ENCODE measurements at places on chromosomes 2 and 18.

GRCh38 chr2:64139956-64140355, 4.3 kb downstream of the PELI1 start:
- DNase-seq = no peak

GRCh38 chr2:43934567-43934966, 61.2 kb downstream of the LRPPRC start:
- DNase-seq = no peak

GRCh38 chr2:86338778-86339295, 1.4 kb upstream of the REEP1 start:
- DNase-seq = no peak

DNA sequence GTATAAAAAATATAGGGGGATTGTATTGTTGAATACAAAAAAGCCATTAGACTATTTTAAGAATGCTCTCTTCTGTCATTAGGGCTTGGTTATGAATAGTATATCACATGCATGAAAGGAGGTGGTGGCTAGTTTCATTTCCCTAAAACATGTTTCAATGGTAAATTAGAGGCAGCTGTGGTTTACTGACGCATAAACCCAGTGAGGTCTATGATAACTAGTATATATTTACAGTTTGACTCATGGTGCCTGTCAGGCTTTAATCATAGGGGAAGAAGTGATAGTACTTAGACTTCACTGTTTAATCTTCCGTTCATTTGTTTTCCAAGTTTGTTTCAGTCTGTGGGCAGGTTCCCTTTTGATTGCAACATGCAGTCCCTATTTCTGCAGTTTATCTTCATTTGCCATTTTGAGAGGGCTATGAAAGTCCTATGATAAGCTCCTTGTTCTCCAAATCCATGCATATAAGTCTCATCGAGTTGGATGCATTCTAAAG, 55.1 kb upstream of the MAP4K3 start:
- no peak for DNase-seq

- DNase-seq = no peak
These were observed 54.9 kb downstream of the FAM178B start for GRCh38 chr2:96931466-96931865.

GRCh38 chr2:37711308-37711731, 39.9 kb upstream of the CDC42EP3 start:
- no peak for DNase-seq

- no peak for DNase-seq
These were observed 33.6 kb upstream of the ZSWIM2 start for GRCh38 chr2:186882511-186883071.

DNA sequence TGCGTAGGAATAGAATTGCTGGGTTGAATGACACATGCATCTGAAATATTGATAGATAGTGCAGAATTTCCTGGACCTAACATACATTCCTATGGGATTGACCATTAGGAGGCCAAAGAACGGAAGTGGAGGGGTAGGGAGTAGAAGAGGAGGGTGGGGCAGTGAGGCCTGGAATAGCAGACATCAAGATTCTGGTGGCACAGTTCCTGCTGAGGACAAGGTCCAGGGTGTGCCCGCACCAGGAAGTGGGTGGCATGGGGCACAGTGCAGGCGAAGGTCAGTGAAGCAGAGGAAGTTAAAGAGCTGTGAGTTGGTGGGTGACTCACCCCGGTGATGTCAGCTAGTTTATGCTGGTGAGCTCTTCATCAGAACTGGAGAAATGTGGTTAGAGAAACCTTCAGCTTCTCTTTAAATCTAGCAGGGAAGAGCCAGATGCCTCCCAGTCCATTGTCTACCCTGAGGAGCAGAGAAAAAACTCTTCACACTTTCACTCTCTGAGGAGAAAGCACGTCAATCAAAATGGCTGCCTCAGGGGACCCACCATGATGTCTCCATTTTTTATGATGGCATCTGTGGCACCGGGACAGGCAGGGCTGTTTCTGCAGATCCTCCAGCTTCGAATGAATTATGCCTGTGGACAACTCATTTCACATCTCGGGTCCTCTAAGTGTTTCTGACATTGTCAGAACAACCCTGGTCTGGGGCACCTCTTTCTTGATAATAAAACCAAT, 55.9 kb upstream of the CTLA4 start:
- DNase-seq = no peak

DNA sequence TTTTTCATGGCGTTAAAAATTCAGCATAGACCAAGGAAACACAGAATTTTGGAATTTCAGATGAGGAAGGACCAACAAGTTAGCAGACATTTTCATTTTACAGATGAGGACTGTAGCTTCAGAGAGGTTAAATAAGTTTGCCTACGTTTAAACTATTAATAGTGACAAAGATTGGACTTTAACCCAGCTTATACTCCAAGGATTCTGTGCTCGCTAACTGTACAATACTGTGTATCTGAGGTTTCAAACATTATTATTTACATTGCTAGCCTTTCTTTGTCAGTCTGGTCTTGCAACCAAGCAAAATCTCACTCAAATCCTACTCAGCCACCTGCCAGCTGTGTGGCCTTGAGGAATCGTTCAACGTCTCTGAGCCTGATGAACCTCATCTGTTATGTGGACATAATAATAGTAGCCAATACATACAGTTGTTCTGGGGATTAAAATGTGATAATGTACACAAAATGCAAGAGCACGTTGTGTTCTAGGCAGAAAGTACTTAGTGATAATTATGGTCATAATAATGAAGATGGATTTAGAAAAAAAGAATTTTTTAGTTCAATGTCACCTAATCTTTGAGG, 462.4 kb upstream of the TRIB2 start:
- DNase-seq = no peak

GRCh38 chr2:174682007-174682577, 82.2 kb downstream of the CHRNA1 start:
- no peak for DNase-seq

DNA sequence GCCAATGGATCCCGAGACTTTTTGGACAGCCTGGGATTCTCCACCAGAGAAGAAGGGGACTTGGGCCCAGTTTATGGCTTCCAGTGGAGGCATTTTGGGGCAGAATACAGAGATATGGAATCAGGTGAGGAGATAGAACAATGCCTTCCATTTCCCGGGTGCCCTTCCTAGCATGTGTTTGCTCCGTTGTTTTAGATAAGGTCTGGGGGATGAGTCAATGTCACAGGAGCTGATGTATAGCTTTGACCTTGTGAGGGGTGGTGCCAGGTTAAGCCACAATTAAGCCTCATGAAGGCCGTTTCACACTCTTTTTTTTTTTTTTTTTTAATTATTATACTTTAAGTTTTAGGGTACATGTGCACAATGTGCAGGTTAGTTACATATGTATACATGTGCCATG, 4.7 kb downstream of the TYMS start:
- no peak for DNase-seq

DNA sequence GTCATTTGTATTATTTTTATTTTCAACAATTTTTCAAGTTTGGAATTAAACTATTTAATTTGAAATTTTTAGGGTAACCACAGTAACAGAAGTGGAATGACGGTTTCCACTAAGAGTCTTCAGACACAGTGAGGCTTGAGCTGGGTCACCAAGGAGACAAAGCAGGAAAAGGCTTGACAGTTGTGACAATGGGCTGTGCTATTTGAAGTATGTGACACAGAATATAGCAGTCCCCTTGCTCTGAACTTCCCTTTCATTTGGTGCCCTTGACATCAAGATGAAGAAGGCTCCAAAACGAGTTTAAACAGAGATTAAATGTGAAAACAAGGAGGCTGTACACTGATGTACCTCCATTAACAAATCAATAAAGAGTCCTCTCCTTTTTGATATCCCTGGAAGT, 265.4 kb upstream of the DLGAP1 start:
- no peak for DNase-seq

DNA sequence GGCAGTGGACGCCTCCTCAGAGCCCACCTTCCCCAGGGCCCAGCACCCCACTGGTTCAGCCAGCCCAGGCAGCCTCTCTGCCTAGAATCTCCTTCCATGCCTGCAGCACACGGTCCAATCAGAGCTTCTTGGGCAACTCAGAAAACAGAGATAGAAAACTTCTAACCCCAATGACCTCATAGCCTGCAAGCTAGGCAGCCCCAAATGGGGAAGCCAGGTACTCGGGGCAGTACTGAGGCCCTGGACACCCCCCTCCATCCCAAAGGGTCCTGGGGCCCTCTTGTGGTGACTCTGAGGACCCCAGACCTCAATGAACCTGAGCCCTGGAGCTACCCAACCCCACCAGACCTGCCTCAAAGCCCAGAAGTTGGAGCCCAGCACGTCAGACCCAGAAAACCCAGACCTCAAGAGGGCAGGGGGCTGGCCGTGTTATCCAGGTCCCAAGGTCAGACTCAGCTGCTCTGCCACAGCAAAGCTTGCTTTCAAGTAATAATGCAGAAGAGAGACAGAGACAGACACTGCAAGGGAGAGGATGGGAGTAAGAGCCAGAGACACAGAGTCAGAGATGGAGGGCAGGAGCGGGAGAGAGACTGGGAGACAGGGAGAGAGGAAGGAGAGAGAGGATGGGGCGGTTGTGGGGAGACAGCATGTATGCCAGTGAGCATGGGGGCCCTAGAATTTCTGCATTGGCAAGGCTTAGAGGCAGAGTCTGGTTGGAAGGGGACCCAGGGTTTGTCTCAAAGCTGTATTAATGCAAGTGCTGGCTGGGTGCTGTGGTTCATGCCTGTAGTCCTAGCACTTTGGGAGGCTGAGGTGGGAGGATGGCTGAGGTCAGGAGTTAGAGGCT, 28.2 kb downstream of the SERTAD2 start:
- DNase-seq = no peak

DNA sequence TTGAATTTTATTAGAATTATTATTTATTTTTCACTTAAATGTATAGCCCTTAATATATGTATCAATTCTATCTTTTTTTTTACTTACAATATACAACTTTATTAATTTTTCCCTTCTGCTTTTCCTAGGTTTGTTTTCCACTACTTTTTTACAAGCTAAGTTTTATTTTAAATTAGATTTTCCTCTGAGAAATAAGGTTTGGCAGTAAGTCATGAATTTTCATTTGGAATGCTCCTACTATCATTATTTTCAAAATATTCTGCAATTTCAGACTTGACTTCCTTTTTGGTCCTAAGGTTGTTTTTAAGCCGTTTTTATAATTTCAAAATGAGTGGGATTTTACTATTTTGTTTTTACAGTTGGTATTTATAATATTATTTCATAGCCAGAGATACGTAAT, 222.8 kb upstream of the PIEZO2 start:
- no peak for DNase-seq

GRCh38 chr2:149657401-149658040, 69.9 kb upstream of the MMADHC start:
- no peak for DNase-seq

DNA sequence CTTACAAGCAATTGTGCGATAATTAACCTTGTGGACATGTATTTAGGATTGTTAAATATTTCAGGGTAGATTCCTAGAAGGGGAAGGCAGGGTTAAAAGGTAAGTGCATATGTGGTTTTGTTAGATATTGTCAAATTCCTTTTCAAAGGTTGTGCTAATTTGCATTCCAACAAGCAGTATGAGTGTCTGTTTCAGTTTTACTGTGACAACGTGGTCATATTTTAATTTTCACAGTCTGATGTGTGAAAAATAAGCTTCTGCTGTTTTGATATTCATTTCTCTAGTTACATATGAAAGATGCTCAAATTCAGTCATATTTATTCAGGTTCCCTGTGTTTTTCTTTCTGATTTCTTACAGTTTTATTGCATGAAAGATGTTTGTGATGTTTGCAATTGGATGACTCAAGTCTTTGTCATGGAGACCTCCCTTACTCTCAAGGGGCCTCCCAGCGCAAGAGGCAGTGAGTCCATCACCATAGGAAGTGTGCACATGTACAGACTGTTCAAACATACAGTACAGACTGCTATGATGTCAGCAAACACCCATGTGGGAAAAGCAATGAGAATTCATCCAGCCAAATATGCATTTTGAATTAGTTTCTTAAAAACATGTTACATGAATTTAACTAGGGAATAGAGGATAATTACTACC, 310.8 kb downstream of the GALR1 start:
- DNase-seq = no peak

GRCh38 chr2:20919297-20919800, 96.4 kb upstream of the LDAH start:
- no peak for DNase-seq

DNA sequence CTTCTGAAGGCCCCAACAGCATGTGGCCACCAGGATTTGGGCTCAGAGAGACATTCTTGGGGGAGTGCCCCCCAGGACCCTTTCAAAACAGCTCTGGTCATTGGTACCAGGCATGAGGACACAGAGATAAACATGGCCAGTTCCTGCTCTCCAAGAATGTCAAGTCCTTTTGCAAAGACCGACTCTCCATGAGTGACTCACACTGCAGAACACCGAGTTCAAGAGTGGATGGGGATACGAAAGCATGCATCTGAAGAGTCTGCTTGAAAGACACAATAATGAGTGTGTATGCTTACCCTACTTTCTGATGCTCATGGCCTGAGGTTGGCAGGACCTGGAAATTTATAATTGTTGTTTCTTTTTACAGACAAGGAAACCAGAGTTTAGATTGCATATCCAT, 450.6 kb downstream of the TSN start:
- no peak for DNase-seq
